ENCODE measurements at places on chromosomes 6 and 20.

DNA sequence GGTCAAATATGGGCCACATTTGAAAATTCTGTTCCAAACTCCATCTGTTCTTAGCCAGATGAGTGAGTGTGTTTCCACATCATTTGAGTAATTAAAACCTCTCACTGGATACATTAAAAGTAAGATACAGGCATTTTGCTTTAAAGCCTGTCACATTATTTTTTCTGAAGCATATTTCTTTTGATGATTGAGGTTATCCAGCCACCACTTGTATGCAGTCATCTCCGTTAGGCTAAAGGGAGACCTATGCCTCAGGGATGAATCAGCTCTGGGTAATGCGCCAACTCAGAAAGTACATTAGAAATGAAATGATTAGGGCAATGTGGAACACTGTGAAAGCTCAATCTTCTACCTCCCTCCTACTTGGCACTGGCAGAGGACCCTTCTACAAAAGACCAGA, 90.7 kb downstream of the SNAP25 start:
- DNase-seq, result no peak

GRCh38 chr6:106574741-106575458, 54.4 kb downstream of the RTN4IP1 start:
- DNase-seq, result no peak

DNA sequence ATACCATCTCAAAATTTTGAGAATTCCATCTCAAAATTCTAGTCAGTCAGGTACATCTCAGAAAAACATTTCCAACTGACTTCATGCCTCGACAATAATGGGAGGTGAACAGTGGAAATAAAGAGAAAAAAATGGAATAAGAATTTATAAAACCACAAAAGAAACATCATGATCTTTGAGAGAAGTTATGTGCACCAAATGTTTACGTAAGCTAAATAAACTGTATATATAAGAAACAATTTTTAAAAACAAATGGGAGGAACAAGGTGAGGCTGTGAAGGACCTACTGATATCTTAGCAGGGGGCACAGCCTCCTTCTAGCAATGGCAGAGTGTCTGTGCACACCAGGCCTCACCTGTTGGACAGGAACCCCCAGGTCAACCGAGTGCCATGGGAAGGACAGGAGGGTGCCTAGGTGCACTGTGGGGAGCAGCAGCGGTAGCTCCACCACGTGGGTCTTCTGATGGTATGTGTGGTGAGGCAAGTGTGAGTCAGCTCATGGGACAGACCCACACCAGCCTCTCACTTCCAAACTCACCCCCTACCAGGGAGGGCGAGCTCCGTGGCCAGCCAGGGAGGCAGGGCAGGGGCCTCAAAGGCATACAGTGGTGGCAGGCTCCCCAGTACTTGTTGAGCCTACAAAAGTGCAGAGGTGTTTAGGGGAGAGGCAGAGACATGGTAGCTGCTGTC, 23.2 kb downstream of the DIDO1 start:
- DNase-seq, result no peak

DNA sequence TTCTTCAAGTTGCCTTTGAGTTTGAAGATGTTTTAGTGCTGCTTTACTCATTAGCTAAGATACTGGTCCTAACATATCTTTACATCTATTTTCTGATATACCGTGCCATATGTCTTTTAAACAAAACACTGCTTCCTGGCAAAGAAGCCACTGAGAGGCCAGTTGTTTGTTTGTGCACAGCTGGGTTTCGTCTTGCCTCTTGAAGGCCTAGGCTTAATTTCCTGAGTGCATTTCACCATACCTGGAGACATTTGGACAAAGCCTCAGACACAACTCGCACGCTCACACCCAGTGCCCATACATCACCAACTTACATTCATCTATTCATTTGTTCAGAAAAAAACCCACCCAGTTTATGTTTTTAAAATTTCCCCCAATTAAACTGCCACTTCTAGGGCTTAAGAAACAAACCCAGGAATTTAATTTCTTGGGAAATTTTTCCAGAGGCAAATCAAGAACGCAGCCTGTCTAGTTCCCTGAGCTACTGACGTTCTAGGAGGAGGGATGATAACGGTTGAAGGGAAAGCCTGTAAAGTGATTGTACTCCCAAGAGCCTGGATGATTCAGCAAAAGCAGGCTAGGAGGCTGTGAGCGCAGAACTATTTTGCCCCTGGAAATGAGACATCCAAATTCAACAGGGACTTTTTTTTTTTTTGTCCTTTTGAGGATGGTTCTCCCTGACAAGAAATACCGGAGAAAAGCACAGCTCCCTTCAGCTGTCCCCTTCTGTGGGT, 77.7 kb downstream of the OLIG3 start:
- no peak for DNase-seq

DNA sequence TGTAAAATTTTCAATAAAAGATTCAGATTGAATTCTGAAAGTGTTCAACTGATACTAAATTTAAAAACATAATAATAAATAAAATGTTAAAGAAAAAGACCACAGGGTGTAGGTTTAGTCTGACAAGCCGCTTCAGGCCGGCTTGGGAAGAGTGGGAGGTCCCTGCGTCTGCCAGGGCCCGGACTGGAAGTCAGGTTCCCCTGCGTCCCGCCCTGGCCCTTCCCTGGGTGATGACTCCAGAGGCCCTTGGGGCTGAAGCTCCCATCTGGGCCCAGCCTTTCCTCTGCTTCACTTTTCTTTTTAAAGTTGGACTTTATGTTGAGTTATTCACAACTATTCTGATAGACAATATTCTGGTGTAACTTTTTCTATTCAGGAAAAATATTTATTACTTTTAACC, 93.3 kb downstream of the SMOC2 start:
- no peak for DNase-seq

- DNase-seq, result no peak
These were observed 18.3 kb upstream of the TRAM2 start for GRCh38 chr6:52595000-52595795.

- DNase-seq, result peak; percentile 69
These were observed 575.3 kb downstream of the FRK start for GRCh38 chr6:115485400-115485799.

GRCh38 chr6:167077241-167077932, 45.5 kb upstream of the CCR6 start:
- DNase-seq, result no peak

- no peak for DNase-seq
These were observed 51.0 kb downstream of the JAG1 start for GRCh38 chr20:10622657-10623418.

DNA sequence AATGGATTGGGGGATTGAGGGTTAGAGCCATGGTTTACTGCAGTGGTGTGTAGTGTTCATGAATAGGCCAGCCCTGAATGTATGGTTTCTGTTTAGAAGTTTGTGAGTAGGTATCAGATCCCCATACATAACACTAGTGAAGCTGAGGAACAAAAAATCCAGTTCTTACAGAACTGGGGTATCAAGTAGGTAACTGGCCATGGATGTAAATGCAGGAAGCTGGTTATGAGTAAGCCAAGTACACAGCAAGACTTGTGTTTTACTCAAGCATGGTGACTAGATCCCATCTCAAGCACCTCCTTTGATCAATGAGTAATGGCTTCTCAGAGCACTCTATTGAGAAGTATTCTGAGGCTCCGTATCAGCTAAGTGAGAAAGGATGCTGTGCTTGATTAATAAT, 613.7 kb upstream of the FLRT3 start:
- no peak for DNase-seq

Data from NCI-H1417 treated with DMSO at 0.1 percent for 48 hours (cell line).